Ecto neural progenitor cell (in vitro differentiated cells): ENCODE measurements at places on chromosomes 11 and 22.
A peak's percentile ranks its signal among the peaks of the same experiment; 100 is the strongest.

- no peak for DNase-seq
Measured at GRCh38 chr11:63007920-63008319, 7.7 kb downstream of the SLC22A8 start.

DNA sequence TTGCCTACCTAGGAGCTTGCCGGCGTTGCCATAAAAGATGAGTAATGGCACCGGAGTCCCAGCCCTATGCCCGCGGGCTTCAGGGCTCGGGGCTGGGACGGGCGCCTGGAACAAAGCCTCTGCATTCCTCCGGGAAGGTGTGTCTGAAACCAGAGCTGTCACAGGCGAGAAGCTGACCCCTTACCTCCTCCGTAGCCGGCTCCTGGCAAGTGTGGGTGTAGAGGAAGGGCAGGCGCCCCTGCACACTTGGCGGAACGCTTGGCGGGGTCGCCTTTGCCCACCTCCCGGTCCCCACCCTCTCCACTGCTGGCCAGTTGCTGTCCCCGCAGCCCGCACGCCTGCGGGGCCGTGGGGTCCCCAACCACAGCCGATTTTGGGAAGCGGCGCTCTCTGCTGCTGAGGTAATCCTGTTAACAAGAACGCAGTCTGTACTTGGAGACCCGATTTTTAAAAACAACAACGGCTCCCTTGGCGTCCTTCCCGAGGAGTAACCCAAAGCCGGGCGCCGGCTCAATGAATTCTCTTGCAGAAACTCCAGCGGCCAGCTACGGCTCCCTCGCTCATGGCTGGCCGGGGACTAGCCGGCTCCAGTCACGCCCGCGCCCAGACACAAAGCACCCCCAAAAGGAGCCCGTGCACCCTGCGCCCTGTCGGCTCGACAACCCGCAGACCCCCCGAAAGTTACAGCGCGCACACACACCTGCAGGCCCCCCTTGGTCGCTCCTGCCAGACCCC lies 89.2 kb downstream of the PLEKHA7 start:
- peak; percentile 74 for DNase-seq

- DNase-seq, result no peak
Measured at GRCh38 chr11:47856186-47856585, 8.0 kb upstream of the NUP160 start.

DNA sequence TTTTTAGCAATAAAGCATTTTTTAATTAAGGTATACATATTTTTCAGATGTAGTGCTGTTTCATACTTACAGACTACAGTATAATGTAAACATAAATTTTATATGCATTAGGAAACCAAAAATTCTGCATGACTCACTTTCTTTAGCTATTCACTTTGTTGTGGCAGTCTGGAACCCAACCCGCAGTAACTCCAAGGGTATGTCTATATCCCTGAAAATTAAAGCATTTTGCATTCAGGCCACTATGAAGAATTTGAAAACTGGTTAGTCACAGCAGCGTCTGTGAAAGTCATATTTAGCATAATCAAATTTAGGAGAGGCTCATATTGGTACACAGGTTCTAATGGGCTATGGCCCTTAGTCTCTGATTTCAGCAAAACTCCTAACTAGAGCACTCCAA lies 46.8 kb downstream of the BBOX1 start:
- DNase-seq, result no peak

- no peak for DNase-seq
Measured at GRCh38 chr22:20758688-20759087, 15.2 kb upstream of the SERPIND1 start.

GRCh38 chr22:46088541-46089311 lies 61.6 kb upstream of the PPARA start:
- DNase-seq, result no peak

DNA sequence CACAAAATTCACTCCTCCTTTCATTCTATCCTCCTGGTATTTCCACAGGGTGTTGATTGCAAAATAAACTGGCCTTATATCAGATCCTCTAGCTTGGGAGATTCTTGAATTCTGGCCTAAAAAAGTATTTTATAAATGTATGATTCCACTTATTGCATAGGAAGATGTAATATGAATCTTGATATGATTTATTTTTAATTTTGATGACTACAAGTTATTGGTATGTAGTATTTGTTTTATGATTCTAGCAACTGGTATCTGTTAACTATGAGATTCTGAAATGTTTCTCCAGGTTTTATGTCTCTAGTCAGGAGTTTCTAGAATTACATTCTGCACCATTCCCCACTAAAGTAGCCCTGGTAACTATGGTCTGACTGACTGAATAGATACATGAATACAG lies 373.9 kb upstream of the C11orf87 start:
- no peak for DNase-seq

GRCh38 chr11:19817870-19818269 lies 105.2 kb downstream of the NAV2 start:
- DNase-seq, result no peak

- no peak for DNase-seq
Measured at GRCh38 chr11:73425108-73425507, 48.9 kb downstream of the RELT start.

DNA sequence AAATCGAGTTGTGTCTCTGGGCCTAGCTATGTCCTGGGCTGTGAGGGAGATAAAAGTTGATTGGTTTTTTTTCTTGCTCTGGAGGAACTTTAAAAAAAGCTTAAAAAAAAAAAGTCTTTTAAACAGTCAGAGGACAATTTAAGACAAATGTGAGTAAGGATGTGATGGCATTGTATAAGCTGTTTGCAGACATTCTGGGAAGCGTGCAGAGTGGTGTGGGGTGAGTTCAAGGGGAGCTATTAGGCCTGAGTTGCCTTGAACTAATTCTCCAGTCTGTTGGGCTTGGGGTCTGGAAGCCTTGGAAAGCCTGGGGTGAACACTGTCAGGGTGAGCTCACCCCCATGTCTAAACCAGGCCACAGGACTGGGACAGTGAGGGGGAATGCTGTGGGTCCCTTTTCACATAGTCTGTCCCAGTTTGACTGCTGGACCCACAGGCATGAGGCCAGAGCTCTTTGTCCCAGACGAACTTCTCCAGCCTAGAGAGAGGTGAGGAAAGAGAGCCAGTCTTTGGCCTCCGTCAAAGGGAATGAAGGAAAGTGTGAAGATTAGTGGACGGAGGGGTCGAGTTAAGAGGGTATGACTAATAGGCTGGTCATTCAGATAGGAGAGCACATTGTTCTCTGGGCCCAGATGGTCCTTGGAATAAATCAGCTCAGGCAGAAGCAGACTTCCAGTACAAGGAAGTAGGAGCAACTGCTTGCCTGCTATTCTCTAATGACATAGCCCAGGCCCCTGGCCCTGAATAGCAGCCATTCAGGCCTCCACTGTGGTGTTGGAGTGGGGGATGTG lies 76.4 kb upstream of the NNMT start:
- peak; percentile 70 for DNase-seq

DNA sequence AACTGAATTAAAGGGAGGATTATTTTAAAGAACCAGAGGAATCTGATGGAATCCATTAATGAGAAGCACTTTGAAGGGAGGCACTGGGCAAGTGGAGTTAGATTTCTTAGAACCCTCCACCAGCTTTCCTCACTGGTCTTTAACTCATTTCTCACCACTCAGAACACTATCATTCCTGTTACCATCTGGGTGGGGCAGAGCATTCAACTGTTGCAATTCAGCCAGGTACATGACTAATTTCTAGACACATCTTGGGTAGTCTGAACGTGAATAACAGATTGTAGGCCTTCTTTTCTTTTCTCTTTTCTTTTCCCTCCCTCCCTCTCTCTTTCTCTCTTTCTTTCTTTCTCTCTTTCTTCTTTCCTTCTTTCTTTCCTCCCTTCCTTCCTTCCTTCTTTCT lies 15.5 kb upstream of the MMP1 start:
- no peak for DNase-seq

- no peak for DNase-seq
Measured at GRCh38 chr22:31926969-31927368, 17.4 kb upstream of the YWHAH start.

GRCh38 chr22:27878541-27878940 lies 40.5 kb downstream of the PITPNB start:
- no peak for DNase-seq

GRCh38 chr22:45039133-45039532 lies 29.3 kb upstream of the PHF21B start:
- DNase-seq, result no peak

GRCh38 chr11:83152264-83152663 lies 4.7 kb upstream of the PCF11 start:
- no peak for DNase-seq

DNA sequence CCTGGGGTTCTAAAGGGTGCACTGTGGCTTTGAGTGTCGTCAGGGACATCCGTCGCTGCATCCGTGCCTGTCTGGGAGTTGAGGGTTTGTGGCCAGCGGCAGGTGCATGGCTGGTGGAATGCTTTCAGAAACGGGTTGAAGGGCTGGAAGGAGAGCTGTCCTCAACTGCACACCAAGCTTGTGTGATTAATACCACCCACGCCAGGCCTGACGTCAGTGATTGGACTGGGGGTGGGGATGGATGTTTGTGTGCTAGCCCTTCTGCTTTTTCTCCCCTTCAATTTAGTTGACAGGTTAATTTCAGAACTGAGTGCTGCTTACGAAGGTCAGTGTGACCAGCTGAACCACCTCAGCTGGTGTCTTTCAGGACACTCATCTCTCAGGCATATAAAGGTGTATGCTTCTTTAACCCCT lies 3.2 kb upstream of the GAB2 start:
- DNase-seq, result no peak

DNA sequence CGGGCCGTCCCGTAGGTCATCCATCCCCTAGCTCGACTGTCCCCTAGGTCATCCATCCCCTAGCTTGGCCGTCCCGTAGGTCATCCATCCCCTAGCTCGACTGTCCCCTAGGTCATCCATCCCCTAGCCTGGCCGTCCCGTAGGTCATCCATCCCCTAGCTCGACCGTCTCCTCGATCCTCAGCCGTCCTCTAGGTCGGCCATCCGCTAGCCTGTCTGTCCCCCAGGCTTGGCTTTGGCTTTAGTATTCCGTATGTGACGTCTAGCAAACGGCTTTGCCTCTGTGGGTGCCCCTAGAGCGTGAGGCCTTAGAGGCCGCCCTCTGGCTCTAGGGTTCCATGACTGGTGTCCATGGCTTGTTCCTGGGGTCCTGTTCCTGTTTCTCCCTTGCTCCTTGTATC lies 40.6 kb upstream of the BID start:
- no peak for DNase-seq

GRCh38 chr11:131157678-131158077 lies 212.7 kb upstream of the NTM start:
- no peak for DNase-seq

DNA sequence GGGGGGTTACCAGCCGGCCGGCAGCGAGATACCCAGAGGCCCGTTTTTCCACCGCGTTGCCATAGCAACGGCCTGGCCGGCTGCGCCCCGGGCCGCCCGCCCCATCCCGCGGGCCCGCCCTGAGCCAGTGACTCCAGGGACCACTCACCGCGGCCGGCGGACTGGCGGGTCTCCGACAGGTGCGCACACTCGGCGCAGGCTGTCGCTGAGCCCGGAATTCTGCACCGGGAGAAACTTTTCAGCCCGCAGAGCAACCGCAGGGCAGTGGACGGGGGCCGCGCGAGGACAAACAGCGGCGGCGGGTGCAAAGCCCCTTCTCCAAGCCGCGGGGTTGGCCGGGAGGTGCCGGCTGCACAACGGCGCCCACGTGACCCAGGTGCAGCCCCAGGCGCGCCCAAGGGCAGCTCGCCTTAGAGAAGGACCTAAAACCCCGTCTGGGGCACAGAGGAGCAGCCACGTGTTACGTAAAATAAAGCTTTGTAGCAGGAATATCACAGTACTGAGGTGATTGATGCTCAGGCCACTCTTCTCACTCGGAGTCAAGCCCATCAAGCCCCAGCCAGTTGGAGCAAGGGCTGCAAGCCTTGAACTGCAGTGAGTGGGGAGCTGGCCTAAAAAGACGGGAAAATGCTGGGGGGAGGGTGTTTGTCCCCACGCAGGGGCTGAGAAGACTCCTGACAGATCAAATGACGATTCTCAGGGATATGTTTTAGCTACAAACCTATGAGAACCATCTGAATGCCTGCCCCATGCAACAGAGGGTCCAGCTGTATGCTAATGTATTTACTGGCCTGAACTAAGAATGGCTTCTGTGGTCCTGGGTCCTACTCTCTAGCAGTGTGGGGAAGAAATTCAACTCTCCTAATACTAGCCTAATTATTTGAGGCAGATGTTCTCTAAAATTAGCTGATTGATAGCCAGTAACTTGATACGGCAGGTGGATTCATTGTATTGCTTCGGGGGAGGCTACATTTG lies at the start of gene STK33:
STK33 (minus strand) TSS at position 294 of the 975 bp plus-strand sequence. CDS start 119,323 bp downstream, outside the sequence.
- peak; percentile 84 for DNase-seq

- no peak for DNase-seq
Measured at GRCh38 chr22:24807284-24807950, 1.4 kb downstream of the SGSM1 start.

DNA sequence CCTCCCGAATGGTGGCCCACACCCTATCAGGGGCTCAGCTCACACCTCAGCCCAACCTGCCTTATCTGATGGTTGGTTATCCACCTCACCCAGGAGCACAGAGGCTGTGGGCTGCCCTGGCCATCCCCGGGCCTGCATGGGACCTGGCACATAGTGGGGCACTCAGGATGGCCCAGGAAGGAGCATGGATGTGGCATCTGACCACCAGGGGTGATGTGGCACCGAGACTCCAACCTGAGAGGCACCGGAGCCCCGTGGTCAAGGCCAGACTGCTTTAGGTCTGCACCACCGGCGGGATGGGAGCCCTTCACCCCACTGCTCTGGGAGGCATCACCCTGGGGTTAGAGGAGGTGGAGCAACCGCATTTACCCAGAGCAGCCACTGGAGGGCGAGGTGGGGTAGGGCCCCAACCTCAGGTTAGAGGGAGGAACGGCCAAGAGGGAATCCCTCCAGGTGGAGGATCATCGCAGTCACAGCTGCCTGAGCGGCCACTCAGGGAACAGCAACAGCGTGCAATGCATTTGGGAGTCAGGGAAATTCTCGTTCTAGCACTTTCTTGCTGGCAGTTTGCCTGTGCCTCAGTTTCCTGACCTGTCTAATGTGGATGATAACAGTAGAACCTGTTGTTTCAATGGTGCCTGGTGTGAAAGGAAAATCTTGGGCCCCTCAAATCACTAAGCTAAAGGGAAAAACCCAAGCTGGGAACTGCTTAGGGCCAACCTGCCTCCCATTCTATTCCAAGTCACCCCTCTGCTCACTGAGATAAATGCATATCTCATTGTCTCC lies 52.9 kb upstream of the CARS1 start:
- no peak for DNase-seq

- no peak for DNase-seq
Measured at GRCh38 chr11:86816251-86816726, 15.9 kb downstream of the PRSS23 start.

- peak; percentile 84 for DNase-seq
Measured at GRCh38 chr22:37639070-37639760, at the start of gene SH3BP1. Gene SH3BP1, plus strand, starts transcription at chr22:37639669. Its CDS starts 119 bp downstream, at chr22:37639788.
